ENCODE measurements at places on chromosomes 3 and 15. TPM values are rescaled to one million over a fixed set of nuclear protein-coding genes. Genes with fewer than 3 reads are reported as not detected.

DNA sequence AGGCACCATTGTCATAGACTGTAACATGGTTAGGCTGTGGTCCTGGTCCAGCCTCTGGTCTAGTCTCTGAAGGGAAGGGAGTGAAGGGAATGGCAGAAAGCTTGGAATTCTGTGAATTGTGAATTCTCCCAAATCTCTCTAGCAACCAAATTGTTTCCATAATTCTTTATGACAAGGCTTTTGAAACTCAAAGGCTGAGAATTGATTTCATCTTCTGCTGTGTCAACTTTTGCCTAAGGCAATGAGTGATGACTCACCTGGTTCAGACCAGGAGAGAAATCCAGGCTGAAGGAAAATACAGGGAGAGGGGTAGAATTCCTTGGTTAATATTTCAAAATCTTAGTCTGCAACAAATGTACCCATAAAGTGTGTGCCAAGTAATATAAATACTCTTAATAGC, 82.6 kb upstream of the ADPGK start:
- no peak for DNase-seq

DNA sequence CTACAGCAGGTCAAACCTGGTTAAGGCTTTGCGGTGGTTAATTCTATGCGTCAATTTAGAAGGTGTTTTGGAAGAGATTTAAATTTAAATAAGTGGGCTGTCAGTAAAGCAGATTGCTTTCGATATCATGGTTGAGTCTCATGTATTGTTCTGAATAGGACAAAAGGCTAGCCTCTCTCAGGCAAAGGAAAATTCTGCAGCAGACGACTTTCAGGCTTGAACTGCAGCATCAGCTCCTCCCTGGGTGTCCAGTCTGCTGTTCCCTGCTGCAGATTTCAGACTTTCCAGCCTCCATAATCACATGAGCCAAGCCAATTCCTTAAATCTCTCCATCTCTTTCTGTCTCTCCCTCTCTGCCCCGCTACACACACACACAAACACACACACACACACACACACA, 143.2 kb downstream of the TUSC7 start:
- no peak for DNase-seq

- peak; percentile 64 for DNase-seq
These were observed 41.7 kb downstream of the UBE3A start for GRCh38 chr15:25397100-25397499.

GRCh38 chr3:36893137-36893557, 51.7 kb downstream of the TRANK1 start:
- DNase-seq: peak; percentile 80

DNA sequence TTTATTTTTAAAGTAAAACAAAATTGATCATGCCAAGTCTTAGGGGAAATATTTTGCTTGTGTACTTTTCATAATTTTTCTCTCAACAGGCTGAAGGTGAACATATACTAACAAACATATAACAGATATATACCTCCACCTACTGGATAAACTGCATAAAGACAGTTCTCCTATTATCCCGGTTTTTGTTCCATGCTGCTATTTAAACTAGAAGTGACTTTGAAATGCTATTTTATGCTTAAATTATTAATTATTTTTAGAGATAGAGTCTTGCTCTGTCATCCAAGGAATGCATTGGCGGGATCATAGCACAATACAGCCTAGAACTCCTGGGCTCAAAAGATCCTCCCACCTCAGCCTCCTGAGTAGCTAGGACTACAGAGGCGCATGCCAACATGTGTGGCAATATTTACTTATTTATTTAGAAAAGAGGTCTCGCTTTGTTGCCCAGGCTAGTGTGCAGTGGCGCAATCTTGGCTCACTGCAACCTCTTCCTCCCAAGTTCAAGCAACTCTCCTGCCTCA, 49.8 kb downstream of the ST3GAL6 start:
- peak; percentile 61 for DNase-seq

ELL3 gene
- total RNA-seq: 2.9 TPM
